ENCODE measurements at places on chromosomes 13 and 19.
A peak's percentile ranks its signal among the peaks of the same experiment; 100 is the strongest.

- no peak for DNase-seq
Measured at GRCh38 chr13:99221567-99222239, 21.0 kb downstream of the UBAC2 start.

DNA sequence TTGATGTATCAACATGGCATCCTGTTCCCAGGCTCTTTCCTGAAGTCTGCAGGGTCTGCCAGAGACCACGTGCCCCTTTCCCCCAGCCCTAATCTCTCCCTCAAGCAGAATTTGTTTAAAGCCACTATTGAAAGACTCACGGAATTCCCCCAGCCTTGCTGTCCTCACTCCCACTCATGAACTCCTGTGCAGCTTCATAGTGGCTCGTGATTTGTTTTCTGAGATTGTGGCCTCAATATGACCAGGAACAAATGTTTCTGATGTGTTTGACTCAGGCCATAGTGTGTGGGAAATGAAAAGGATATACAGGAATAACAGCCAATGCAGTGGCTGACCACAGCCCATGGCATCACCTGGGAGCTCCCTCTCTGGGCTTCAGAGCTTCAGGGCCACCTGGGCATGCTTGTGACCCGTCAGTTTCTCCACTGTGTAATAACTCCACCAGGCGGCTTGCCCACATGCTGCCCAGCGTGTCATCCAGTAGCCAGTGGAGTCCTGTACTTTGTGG is 8.1 kb upstream of the SERPINE3 start:
- DNase-seq = no peak

DNA sequence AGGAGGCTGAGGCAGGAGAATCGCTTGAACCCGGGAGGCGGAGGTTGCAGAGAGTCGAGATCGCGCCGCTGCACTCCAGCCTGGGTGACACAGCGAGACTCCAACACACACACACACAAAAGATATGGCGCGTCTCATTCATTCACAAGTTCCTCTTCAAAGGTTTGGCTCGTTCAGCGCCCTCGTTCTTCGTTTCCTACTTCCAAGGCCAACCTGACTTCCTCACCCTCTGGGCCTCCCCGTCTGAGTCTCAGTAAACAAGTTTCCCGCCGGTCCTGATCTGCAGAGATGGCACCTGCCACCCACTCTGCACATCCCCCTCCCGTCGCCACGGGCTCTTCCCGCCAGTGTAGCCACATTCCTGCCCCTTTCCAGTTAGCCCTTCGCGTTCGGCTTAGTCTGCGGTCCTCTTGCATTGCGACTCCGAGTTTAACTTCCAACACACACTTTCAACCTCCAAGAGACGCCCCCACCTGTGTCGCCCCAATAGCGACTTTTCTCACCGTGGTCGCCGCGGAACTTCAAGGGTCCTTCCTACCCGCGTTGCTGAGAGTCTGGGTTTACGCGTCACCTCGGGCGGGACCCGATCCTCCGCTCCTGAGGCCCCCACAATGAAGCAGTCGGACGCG is 1.3 kb upstream of the BSG start:
- DNase-seq = peak; percentile 43

DNA sequence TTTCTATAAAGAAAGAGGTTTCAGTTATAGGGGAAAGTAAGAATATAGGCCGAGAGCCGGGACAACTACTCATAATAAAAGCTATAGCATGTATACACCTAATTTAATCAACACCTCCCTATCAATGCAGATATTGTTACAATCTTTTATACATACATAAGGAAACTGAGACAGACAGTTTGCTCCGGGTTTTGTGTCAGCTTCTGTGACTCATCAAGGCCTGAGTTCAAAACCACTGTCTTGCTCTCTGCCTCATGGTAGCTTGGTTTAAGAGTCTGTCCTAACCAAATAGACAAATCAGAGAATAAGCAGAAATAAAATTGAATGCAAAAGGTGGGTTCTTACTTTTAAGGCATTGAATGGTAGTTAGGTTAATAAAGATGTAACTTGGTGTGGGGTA is 222.9 kb downstream of the GGACT start:
- no peak for DNase-seq

DNA sequence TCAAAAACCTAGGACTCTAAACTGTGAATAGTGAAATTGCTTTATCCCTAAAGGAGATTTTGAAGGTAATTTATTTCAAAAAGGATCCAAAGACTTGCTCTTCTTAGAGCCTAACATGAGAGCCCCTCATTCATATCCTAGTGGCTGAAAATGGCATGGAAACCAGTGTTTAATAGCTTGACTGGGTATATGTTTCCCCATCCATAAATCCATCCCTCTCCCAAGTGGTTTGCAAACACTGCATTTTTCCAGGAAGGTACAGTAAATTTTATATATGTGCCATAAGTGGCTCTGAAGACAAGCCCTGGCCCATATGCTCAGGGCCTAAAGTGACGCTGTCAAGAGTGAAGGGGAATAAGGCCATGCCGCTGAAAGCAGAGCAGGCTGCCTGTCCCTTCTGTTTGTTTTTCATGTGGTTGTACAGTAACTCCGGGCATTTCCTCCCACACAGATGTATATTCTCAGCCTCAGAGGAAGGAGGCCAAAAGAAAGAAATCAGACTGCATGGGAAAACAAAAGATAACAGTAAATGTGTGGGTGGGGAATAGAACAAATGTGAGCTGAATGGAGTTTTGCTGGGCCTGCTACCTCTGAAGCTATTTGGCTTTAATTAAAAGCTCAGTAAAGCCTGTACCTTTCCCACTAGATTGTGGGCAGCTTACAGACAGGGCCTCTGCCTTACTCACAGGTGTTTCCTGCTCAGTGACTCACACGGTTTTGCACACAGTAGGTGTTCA is 181.9 kb downstream of the PCDH9 start:
- DNase-seq = peak; percentile 17

- no peak for DNase-seq
Measured at GRCh38 chr19:11274533-11275086, 12.3 kb upstream of the DOCK6 start.

- DNase-seq = no peak
Measured at GRCh38 chr13:94291631-94292322, 187.7 kb downstream of the DCT start.

DNA sequence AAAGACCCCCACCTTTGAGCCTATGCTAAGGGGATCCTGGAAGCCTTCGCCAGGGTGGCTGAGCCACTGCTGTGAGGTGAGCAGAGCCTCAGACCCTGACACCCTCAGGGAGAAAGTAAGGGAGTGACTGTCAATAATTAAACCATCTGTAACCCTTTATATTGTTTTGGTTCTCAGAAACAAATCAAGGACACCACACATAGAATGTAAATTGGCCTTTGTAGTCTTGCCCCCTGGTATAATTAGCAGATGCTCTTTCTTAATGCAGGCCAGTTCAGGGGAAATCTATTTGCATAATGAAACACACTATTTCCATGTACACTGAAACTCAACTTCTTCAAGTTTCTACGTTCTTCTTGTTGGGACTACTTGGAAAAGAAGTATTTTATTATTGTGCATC is 127.7 kb upstream of the EDNRB start:
- DNase-seq = no peak

DNA sequence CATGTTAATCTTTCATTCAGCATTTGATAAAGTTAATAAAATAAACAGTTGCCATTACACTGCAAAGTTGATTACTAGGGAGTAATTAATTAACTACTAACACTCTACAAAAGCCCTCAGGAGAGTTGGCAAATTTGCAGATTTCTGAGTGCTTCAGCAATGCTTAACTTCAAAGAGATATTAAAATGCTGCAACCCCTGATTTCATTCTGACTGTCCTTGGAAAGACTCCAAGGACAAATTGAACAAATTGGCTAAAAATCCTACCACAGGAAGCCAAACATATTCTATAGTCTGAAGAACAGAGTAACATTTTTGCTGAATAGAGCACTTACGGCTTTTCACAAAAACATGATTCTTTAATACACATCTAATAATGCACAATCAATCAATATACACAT is 1543.0 kb downstream of the SLITRK5 start:
- DNase-seq = no peak

- DNase-seq = peak; percentile 24
Measured at GRCh38 chr13:108322206-108322824, 52.8 kb downstream of the TNFSF13B start.

DNA sequence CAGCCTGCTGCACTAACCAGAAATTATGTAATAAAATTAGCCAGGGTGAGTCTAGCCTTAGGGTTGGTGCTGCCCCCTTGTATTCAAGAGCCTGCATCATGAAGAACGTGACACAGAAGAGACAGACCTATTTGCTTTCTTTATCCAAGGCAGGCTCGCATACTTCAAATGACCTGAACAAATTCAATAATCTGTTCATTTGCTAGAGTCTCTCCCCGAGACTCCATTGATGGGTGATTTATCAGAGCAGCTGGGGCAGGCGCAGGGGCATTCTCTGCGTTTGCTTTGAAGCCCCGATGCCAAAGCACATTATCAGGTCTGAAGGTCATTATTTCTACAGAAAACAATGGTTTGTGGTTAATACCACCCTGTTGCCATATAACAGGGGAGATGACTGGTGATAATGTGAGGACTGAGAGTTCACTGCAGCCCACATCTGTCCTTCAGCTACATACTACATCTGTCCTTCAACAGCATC is 520.3 kb downstream of the DIAPH3 start:
- DNase-seq = no peak

GRCh38 chr19:2555422-2556220 is 79.7 kb downstream of the GADD45B start:
- DNase-seq = no peak

- no peak for DNase-seq
Measured at GRCh38 chr13:49693191-49693733, 2.0 kb upstream of the EBPL start.

DNA sequence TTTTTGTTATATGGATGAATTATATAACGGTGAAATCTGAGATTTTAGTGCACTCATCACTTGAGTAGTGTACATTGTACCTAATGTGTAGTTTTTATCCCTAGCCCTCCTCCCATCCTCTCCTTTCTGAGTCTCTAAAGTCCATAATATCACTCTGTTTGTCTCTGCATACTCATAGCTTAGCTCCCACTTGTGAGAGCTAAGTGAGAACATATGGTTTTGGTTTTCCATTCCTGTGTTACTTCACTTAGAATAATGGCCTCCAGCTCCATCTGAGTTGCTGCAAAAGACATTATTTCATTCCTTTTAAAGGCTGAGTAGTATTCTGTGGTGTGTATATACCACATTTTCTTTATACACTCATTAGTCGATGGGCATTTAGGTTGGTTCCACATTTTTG is 94.0 kb downstream of the SLC10A2 start:
- DNase-seq = no peak

DNA sequence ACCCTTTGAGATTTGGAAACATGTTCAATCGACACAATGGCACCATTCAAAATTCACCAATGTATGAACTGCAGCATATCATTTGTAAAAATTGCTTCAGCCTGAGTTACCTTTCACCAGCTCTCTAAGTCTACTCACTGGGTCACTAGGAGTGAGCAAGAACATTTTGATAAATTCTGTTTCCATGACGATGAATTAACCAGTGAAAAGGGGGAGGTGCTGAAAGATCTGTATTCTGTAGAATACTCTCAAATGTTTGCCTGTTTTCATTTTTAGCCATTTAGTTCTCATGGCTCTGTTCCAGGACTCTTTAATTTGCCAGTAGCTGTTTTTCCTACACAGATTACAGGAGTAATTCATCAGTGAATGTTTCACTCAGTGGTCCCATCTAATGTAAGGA is 883.4 kb downstream of the DIAPH3 start:
- no peak for DNase-seq

DNA sequence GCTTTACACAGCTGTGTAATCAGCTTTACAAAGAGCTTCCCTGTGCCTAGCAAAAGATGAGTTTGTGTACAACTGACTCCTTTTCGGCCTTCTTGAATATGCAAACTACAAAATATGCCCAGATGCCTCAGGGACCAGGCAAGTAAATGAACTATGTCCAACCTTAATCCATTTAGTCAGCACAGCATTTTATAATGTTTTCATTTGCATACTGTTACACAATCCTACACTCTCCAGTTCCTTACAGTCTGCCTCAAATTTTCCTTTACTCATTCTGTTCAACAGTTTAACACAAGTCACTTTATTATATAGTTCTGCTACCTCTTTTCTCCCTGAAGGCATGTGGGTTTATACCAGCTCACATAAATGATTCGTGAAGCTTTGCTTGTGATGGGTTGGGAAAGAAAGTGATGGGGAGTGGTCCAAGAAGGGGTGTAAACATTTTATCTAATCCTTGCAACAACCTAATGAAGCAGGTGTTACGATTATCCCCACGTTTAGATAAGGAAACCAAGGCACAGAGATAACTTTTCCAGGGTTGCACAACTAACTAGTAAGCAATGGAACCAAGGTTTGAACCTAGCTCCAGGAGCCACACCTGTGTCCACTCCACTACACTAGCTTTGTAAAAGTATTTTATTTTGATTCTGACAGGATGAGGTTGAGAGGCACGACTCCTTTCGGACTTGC is 3.3 kb upstream of the USP12 start:
- DNase-seq = no peak

DNA sequence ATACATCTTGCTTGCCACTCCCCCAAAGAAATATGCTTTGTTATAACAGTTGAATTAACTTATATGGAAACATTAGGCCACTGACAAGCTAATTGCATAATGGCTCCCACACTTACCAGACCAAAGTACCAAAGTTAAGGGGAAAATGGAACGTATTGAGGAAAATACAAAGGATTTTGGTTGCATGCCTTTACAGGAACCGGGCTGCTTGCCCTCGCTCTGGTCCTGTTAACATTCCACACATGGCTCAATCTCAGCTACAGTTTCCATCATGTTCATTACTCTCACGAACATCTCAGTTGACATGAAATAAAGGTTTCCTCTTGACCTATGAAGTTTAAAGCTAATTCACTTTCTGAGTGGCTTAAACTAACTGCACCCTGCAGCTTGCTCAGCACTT is 220.7 kb upstream of the RXFP2 start:
- DNase-seq = no peak

- no peak for DNase-seq
Measured at GRCh38 chr19:15426485-15427349, 7.9 kb upstream of the AKAP8L start.

DNA sequence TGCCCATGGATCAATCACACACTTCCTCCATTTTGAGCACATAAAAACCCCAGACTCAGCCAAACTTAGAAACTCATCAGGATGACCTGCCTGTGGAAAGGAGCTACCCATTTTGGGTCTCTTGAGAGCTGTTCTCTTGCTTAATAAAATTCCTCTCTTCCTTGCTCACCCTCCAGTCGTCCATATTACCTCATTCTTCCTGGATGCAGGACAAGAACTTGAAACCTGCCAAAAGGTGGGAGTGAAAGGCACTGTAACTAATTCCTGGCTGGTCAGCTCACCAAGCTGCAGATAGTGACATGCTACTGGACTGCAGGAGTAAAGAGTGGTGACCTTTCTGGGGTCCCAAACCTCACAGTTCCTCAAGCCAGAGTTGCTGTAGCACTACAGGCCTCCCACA is 20.2 kb downstream of the LIG4 start:
- no peak for DNase-seq

GRCh38 chr19:12973236-12973635 is 3.9 kb downstream of the DAND5 start:
- DNase-seq = no peak

GRCh38 chr19:46296202-46296480 is 701 bp upstream of the HIF3A start:
- DNase-seq = no peak

- no peak for DNase-seq
Measured at GRCh38 chr13:110971486-110971885, 56.6 kb upstream of the ANKRD10 start.

Measured in NCI-H187 treated with DMSO at 0.1 percent for 48 hours (cell line).